NCI-H1105 treated with DMSO at 0.1 percent for 48 hours (cell line): ENCODE measurements at places on chromosomes 11 and 22.

DNA sequence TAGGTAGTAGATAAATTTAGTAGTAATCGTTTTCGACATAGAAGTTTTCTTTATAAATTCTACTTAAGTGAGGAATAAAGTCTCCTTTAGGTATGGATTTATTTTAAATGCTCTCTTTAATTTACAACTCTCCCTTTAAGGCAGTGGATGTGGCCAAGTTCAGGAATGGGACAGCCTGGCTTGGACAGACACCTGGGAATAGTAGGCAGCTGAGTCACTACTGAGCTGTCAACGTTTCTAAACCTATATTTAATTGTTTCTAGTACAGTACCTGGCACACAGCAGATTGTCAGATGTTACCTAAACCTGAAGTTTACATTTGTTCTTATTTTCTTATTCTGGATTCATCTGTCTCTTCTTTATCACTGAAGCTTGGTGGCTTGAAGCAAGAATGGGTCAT lies 85.1 kb downstream of the DEPDC5 start:
- DNase-seq, result no peak

DNA sequence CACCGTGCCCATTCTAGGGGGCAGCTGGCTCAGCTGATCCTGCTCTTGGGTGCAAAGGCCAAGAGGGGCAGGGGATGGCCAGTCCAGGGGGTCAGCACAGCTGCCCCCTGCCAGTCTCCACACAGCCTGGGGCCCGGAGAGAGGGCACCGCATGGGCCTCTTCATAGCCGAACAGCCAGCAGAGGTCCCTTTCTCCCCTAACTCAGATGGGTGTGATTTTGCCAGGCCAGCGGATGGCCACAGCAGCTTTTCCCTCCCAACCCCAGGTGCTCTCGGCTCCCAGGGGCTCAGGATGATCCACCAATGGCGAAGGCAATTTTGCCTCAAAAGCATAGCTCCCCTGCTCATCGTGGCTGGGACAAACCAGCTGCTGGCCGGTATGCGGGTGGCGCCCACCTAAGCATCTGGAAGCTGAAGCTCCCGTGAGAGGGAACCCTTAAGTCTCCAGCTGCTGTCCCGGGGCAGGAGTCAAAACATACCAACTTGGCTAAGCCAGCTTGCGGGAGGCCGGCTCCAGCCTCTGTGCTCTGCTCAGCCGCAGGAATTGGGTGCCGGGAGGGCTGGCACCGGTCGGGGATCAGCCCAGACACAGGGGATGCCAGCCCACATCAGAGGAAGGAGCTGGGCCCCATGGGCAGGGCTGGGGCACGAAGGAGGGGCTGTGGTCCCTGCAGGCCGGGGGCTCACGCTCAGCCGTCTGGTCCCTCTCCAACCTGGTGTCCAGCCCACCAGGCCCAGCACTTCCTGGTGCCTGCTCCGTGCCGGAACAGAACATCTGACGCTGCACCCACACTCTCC lies 30.5 kb upstream of the GNB1L start:
- DNase-seq, result no peak

- no peak for DNase-seq
Measured at GRCh38 chr22:20641198-20641892, 132.6 kb upstream of the SERPIND1 start.

DNA sequence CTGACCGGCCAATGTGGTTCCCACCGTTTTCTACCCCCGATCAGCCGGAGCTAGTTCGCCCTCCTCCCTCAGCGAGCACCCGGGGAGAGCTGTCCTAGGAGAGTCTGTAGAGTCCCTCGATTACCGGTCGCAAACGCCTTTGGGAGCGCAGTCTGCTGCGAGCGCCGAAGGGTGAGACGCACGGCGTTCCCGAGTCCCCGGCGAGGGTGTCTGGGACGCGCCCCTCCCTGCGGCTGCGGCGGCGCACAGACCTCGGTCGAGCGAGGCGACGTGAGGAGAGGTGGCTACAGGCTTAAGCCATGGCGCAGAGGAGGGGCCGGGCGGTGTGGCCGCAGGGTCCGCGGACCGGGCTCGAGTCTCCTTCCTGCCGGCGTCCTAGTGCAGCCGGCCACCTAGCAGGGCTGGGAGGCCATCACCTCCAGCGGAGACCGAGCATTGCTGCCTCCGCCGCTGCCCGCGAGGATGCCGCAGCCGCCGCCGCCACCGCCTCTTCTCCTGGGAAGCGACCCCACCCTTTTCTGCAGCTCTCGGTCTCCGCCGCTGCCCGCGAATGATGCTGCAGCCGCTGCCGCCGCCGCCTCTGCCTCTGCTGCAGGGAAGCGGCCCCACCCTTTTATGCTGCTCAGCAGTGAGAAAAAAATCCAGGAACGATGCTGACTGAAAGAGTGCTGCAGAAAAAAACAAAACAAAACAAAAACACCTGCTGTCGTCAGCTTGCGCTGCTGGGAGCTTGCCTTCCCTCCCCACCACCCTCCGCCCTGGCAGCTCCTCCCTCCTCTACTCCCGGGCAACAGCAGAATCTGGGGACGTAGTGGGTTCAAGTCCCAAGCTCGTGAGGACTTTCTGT lies at the start of gene MAP6:
TSS of gene MAP6 (minus strand) at position 588 of the 847 bp plus-strand sequence. CDS start 669 bp downstream, outside the sequence.
- DNase-seq, result peak; percentile 83

GRCh38 chr11:46119352-46120216 lies 1.7 kb downstream of the PHF21A start:
- DNase-seq, result peak; percentile 45

DNA sequence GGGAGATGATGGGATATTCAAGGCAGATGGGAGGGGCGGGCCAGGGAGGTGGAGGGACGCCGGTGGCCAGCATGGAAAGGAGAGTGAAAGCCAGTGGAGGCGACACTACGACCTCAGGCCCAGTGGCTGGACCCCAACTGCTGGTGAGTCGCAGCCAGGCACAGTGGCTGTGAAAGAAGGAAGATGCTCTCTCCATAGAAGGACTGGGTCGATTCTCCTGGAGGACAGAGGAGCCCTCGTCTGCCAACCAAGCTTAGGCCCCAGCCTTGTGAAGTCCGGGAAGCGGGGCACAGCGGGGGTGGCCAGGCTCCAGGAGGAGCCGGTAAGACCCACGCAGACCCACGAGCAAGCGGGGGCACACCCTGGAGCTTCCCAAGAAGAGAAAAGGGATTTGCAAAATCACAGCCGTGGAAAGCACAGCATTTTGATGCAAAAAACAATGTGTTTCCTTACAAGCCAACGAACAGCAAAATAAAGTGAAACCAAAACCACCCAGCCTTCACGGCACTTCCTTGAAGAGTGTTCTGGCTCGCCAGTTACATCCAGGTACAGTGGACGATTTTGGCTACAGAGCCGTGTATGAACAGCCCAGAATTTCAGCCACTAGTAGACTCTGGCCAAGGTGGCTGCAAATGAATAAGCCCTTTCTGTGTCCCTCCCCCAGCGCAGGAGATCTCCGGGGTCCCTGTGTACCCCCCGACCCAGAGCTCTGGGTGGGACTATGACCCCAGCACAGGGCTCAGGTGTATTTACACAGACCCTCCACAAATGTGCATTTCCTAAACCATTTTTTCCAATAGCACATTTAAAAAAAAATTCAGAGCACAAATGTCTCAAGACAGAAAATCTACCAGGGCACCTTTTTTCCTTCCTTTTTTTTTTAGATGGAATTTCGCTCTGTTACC lies 96.9 kb downstream of the TRMU start:
- no peak for DNase-seq

DNA sequence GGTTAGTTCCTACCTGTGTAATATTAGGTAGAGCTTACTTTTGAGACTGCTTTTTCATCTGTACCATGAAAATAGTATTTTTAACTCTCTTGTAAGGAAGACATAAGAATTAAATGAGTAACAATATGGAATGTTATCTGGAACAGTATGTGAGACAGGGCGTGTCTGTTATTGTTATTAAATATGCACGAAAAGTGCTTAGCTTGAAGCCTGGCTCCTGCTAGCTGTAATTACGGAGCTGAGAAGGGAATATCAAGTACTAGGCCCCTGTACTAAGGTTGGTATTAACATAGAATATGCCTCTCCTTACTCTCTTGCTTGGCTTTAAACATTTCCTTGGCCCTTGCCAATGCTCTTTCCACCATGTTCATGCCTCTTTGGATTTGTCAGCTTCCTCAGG lies 194.0 kb downstream of the FAM76B start:
- no peak for DNase-seq

DNA sequence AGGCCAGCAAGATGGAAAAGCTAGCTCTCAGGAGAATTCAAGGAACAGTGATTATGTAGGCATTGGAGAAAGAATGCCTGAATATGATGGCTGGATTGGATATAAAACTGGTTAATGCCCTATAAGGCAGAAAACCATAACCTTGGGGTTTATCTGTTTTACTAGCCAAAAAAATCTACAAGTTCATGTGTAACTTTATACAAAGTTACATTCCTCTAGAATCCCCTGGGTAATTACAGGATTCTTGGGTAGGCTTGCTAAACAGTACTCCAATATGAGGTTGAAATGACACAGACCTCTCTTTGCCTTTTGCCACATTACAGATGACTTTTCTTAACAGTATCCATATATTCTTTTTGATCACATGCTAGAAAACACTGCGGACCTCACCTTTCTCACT lies 26.0 kb downstream of the TSPAN18 start:
- no peak for DNase-seq

GRCh38 chr11:126497581-126498122 lies 142.2 kb downstream of the ST3GAL4 start:
- DNase-seq, result no peak

- DNase-seq, result no peak
Measured at GRCh38 chr22:30752771-30753170, 58.1 kb downstream of the OSBP2 start.

DNA sequence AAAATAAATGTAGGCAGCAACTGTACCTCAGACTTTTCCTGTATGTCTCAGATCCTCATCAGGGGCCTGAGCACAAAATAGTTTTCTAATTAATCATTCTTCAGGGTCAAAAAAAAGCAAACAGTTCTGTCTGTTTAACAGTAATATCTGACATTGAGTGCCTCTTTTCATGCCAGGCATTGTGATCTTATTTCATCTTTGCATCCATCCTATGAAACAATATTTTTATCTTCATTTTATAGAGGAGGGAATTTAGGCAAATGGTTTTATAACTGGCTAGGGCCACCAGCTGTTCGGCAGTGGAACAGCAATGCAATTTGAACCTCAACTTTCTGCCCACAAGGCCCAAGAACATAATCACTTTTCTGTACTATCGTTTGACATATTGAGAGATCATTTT lies 145.6 kb downstream of the WNT7B start:
- no peak for DNase-seq

DNA sequence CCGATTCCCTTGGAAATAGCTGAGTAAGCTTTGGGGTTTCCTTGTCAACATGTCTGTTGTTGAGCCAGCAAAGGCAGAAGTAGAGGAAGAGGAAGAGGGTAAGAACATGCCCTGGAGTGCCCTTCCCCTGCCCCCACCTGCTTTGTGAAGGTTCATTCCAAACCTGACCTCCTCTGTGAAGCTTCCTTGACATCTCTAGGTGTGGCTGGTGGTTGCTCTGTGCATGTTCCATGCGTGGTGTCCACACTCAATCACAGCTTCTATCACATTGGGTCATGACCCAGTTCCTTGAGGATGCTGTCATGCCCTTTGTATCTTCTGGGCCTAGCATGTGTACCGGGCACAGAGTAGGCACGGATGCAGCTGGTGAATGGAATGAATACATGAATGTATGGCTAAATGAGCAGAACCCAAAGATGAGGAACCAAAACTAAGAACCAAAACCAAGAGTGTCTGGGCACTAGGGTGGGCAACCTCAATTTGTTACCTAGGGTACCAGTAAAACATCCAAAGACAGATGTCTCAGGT lies 23.7 kb upstream of the FXYD6 start:
- no peak for DNase-seq

DNA sequence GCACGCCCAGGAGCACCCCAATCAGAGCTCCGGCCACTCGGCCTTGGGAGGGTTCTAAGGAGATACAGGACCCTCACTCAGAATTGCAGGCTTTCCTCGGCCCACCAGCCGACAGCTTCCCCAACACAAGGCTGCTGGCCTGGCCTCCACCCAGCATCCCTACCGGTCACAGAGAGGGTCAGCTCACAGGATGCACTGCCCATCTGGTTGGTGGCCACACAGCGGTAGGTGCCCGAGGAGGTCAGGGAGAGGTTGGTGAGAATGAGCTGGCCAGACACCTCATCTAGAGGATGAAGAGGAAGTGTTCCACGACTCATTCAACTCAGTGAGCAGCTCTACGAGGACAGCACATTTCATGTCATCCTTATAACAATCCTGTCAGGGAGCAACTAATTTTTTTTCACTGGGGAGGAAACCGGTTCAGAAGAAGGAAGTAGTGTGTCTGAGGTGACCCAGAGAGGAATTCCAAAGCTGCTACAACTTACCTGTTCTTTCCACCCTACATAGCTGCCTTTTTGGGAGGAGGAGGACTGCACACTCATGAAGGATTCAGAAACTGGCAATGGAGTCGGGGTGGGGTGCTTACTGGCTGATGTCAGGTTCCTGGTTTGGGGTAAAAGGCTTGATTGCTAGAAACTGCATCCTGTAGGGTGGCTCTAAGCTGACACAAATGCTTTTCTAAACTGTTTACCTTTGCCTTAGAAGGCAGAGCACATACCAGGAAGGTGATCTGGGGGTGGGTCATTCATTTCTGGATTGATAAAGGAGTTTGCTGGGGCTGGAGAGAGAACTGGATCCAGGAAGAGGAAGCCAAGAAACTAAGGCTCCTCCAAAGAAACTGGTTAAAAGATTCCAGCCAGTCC lies 3.3 kb downstream of the VSIG2 start:
- DNase-seq, result no peak
